Activated CD4-positive, alpha-beta T cell treated with anti-CD3 and anti-CD28 coated beads, Interleukin-2, amount 50 U/mL, for 4 hours (primary cell): ENCODE measurements at places on chromosomes 7 and 10.
A peak's percentile ranks its signal among the peaks of the same experiment; 100 is the strongest.

GRCh38 chr7:150409300-150410030 is 30.3 kb downstream of the ZNF775 start:
- no peak for DNase-seq

DNA sequence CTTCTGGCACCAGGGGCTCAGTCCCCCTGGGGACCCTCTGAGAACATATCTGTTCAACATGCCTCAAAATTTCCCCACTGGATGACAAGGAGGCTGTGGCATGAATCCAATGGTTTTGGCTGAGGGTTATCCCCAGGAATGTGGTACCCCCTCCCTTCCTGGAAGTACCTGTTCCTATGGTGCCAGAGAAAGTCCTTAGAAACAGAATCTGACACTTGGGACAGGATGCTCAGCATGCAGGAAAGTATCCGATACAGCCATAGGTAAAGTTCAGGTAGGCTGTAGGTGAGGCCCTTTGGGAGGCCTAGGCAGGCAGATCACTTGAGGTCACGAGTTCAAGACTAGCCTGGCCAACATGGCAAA is 42.7 kb upstream of the A1CF start:
- DNase-seq: no peak

DNA sequence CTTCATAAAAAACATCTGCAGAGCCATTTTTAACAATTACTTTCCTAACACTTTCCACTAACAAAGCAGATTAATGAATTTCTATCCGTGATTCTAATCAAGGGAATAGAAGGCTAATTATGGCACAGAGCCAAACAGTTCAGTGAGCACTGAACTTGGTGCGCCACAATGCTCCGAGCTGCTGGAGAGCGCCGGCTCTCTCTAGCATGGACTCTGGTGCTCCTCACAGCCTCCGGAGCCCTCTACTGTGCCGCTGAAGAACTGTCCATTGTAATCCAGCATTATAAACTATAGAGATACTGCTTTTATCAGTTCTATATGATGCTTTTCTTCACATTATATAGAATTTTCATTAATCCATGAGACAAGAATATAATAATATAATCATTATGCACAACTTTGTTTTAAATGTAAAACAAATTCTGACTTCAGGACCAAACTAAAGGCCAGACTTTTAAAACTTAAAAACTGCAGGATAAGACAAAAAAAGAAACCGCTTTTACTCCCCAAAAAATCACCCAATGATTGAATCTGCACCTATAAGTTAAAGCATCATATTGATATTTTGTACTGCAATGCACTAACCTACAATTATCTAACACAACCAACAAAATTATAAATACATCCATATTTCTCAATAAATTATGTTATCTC is 123.6 kb downstream of the RNF32 start:
- no peak for DNase-seq

- no peak for DNase-seq
Observed at GRCh38 chr10:49834201-49834600, 72.1 kb upstream of the OGDHL start.

- no peak for DNase-seq
Observed at GRCh38 chr10:44965651-44966097, 6.1 kb downstream of the RASSF4 start.

- no peak for DNase-seq
Observed at GRCh38 chr10:25048450-25048849, 32.0 kb downstream of the THNSL1 start.

GRCh38 chr7:148883266-148884048 is 634 bp downstream of the EZH2 start:
- peak; percentile 50 for DNase-seq
